Pons (tissue), 1 donor: ENCODE measurements at places on chromosomes 12 and 14.
A peak's percentile ranks its signal among the peaks of the same experiment; 100 is the strongest.

DNA sequence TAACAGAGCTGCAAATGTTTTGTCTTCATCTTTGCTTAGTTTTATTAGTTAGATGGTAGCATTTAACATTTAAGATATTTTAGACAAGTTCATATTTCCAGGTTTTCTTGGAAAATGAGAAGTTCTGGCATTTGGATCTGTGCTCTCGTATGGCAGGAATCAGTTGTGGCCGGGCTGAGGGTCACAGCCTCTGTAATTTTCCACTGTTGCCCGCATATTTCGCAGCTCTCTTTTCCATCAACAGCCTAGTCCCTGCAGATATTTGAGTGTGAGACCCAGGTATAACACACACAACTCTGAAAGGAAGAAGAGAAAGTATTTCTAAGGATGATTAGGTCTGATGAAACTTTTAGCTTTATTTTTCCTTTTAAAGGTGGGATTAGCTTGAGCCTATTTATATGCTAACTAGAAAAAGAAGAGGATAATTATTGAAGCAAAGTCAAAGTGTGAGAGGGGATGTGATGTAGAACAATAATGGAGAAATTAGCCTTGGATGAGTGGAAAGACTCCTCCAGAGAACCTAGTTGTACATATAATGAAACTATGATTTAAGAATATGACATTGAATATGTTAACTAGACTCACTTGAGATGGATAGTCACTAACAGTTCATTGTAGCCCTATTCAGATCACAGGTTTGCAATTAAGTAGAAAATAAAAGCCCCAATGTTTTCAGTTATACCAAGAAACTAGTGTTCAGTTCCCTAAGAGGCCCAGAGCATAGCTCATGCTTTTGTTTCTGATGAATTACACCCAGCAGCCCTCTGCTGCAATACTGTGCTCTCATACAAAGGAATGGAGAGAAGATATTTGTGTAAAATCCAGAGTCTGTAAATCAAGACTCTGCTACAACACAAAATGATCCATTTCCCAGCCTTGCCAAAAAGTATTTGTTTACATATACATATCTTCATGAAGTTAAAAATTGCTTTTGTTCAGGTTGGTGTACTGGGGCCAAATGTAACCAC, 158.4 kb downstream of the C12orf50 start:
- peak; percentile 32 for DNase-seq

DNA sequence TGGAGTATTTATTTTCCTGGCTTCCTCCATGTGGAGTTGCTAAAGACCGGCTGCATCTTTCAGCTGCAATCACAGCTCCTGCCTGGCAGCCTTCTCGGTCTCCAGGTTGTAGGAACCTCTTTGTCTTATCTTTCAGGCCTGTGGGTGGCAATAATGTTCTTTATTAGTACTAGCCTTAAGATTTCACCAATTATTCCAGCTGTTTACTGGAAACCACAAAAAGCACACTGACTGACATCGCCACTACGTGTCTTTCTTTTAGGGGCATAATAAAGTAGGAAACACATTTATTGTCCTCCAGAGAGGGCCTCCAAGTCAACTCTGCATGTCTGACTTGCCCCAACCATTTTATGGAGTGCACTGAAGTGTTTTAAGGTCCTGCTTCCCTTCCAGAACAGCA, 1116.5 kb upstream of the TMEM132C start:
- no peak for DNase-seq

DNA sequence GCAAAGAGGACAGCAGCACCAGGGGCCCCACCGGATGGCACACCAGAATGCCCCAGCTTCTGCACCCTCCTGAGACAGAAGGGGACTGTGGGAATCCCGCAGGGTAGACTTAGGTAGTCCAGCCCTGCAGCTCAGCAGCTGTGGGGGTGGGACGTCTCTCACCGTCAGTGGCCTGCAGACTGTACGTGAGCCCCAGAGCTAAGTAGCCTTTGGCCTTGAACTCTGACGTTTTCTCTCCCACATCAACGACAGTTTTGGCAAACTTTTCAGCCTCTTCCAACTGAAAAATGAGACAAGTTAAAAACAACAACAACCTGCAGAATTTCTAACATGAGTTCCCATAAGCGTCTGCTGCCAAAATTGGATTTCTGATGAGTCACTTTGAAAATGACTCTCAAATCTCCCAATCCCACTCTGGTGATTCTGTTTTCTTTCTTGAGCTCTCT, 161.4 kb downstream of the TTC7B start:
- DNase-seq: no peak

DNA sequence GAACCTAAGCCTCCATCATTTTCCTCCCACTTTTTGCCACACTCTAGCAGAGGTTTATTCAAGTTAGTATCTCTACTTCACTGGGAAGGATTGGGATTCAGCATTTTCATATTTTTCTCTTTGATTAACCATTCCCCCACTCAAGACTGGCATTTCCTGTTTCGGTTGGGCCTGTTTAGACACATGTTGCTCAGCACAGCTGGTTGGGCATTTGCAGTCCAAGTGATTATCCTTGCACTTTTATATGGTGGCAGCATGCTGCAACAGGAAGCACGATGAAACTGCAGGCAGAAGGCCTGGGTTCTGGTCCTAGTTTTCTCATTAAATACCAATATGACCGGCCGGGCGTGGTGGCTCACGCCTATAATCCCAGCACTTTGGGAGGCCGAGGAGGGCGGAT, 182.9 kb upstream of the GRIN2B start:
- DNase-seq: no peak

GRCh38 chr14:75879031-75879430, 102.8 kb downstream of the TGFB3 start:
- DNase-seq: no peak

GRCh38 chr12:129190827-129191226, 337.5 kb downstream of the GLT1D1 start:
- DNase-seq: no peak

DNA sequence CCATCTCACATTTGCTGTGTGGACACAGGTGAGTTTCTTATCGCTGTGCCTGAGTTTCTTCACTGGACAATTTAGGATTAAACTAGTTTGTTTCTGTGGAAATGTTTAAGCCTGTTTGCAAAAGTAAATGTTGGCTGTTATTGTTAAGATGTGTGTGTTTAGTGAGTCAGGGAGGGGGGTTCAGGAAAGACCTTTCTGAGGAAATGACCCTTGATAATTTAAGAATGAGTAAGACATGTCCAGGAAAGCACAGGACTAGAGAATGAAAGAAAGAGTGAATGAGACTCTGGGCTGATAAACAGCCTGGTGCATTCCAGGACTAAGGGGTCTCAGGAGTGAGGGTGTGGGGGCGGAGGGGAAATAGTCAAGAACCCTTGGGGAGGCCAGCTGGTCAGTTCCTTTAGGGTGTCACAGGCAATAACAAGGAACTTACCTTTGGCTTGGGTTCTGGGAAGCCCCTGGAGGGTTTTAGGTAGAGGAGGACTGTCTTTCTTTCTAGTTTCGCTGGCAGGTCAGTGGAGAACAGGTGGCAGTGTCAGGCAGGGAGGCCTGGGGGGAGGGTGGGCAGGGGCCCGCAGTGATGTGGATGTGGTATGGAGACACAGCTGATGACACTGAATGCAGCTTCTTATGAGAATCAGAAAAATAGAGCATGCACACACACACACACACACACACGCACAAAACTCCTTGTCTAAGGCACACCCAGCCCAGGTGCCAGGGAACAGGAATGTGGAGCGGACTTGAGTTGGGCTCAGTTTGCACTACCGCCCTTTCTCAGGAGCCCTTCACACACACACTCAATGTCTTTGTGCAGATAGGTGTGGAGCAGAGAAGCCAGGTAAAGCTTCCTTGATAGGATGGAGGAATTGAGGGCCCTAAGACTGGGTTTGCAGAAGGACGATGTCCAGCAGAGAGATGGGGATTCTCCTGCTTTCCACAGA, 1005.5 kb downstream of the VRK1 start:
- no peak for DNase-seq

GRCh38 chr14:90782892-90783291, 33.3 kb downstream of the TTC7B start:
- DNase-seq: no peak

- DNase-seq: no peak
Measured at GRCh38 chr14:37270629-37271028, 72.9 kb downstream of the MIPOL1 start.

GRCh38 chr12:4607056-4607455, 41.8 kb downstream of the AKAP3 start:
- no peak for DNase-seq

DNA sequence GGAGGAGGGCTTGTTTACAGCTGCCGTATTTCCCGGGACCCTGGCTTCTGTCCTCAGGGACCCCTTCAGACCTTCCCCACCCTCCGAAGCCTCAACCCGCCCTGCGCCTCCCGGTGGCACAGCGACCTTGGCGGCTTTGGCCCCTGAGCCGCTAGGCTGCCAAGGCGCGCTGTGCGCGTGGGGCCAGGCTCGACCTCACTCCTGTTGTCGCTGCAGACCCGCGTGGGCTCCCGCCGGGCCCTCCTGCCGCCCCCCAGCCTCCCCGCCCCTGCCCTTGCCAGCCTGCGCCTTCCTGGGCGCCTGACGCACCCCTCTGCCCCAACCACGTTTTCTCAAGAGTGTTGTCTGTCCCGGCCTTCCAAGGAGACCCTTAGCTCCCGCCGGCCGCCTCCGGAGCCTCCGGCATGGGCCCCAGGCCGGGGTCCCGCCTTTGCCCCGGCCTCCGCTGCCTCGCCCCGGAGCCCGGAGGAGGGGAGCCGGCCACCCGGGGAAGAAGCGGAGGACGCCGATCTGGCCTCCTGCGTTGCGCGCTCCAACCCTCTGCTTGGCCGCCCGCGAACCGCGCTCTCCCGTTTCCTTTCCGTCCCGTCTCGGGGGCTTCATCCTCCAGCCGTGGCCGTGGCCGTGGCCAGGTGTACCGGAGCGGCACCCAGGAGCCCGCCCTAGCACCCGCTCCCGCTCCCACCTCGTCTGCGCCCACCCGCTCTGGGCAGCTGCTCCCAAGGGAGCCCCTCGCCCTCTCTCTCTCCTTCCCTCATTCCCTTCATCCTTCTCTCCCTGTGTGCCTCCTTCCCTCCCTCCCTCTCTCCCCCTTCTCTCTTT, 19.9 kb downstream of the PPP2R5C start:
- no peak for DNase-seq

DNA sequence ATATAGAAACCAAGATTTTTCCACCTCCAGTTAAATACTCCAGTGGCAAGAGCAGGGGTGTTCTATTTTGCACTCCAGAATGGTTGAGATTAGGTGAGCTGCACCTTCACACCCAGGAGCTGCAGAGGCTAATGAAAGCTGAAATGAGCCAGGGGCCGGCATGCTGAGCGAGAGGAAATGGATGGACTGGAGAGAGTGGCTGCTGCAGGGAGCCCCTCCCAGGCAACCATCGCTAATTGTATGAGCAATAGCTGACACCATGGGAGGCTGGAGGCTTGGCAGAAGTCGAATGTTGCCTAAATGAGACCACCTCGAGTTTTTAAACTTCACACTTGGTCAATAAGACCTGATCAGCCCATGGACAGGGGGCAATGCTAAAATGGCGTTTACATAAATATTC, 301.8 kb upstream of the TMPO start:
- DNase-seq: no peak

GRCh38 chr12:94172031-94172430, 23.7 kb downstream of the PLXNC1 start:
- DNase-seq: no peak

- DNase-seq: peak; percentile 36
Measured at GRCh38 chr12:45304514-45305178, 88.8 kb downstream of the ANO6 start.

- no peak for DNase-seq
Measured at GRCh38 chr12:125540580-125541204, 475.5 kb downstream of the AACS start.

DNA sequence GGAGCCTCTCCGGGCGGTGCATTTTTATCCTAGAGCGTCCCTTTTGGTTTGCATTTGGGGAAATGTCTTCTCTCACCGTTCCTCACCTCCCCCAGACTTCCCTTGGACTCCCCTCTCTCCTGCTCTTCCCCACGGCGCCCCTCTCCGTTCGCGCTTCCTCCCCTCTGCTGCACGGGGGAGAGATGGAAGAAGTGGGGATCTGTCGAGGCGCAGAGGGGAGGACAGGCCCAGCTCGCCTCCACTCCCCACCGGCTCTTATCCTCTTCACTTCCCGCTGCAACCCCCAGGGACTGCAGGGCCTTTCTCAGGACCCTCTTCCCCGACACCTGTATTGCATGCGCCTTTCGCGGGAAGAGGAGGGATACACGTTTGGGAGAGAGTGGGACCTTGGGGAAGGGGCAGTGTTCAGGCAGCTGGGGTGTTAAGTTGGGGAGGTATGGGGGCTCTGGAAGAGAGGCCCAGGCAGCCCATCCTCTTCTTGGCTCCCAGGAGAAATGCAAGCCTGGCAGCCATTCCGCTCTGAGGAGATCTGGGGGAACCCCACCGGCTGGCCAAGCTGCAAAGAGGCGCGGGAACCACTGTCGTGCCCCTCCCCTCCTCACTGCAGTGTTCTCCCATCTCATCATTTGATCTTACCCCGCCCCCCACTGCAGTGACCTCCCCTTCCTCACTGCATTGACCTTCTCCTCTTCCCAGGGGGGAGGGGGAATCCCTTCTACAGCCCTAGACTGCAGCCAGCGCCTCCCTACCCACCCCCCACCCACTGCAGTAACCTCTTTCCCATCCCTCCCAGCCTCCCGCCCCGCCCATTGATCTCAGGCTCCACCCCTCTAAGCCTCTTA, 788 bp downstream of the ENO2 start:
- no peak for DNase-seq

- no peak for DNase-seq
Measured at GRCh38 chr12:45613296-45613695, 116.2 kb upstream of the ARID2 start.

GRCh38 chr14:49861699-49862088, 9.1 kb upstream of the NEMF start:
- no peak for DNase-seq

DNA sequence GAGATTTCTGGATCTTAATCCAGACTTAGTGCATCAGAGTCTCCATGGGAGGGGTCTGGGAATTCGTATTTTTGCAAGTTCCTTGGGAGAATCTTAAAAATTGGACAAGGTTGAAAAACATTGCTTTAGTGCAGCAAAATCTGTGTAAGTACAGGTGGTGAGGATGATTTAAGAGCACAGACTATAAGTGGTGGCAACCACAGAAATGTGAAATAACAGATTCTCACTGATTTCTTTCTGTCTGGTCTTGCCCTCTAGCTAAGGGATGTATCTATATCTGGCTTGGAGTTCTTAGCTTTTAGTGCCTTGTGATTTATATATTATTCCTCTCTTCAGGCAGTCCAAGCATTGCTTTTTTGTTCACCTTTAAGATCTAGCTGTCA, 116.2 kb downstream of the DIP2B start:
- DNase-seq: no peak

- no peak for DNase-seq
Measured at GRCh38 chr12:81819991-81820633, 61.0 kb upstream of the PPFIA2 start.

DNA sequence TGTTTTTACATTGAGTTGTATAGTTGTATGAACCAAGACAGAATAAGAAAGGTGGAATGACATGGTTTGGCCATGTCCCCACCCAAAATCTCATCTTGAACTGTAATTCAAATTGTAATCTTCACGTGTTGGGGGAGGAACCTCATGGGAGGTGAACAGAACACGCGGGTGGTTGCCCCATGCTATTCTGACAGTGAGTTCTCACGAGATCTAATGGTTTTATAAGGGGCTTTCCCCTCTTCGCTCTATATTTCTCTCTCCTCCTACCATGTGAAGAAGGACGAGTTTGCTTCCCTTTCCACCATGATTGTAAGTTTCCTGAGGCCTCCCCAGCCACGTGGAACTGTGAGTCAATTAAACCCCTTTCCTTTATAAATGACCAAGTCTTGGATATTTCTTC, 25.3 kb downstream of the DDHD1 start:
- DNase-seq: no peak

GRCh38 chr12:61821381-61821780, 438.8 kb upstream of the USP15 start:
- DNase-seq: no peak

GRCh38 chr12:97275728-97276590, 186.6 kb upstream of the RMST start:
- no peak for DNase-seq
